Gastroesophageal sphincter (tissue), 4 donors: ENCODE measurements at places on chromosomes 6 and 20. TPM values are rescaled to one million over a fixed set of nuclear protein-coding genes. Genes with fewer than 3 reads are reported as not detected.
A peak's percentile ranks its signal among the peaks of the same experiment; 100 is the strongest.

- ATAC-seq, result no peak
Observed at GRCh38 chr6:26284537-26285142, 80.4 kb upstream of the BTN3A2 start.

GRCh38 chr6:41450581-41450980, 95.6 kb upstream of the FOXP4 start:
- no peak for ATAC-seq

VPS16 gene
- total RNA-seq, result 44.0 TPM

DNA sequence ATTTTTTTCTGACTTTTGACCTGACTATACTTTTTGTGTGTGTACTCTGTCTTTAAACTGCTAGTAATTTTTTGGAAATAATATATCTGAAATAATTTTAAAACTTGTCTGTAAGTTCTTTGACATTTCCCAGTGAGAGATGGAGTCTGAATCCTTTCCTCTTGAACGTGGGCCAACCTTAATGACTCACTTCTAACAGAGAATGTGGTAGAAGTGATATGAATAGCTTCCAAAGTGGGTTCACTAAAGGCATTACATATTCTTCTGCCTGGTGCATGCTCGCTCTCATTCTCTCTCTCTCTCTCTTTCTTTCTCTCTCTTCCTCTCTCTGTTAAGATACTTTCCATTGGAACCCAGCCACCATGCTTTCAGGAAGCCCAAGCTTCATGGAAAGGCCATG, 108.7 kb upstream of the FERMT1 start:
- ATAC-seq, result no peak

GRCh38 chr6:138963531-138963930, 24.5 kb downstream of the REPS1 start:
- ATAC-seq, result no peak

GJA10 gene
- not detected for total RNA-seq

GRCh38 chr6:74867291-74867690, 338.6 kb downstream of the COL12A1 start:
- no peak for ATAC-seq

DNA sequence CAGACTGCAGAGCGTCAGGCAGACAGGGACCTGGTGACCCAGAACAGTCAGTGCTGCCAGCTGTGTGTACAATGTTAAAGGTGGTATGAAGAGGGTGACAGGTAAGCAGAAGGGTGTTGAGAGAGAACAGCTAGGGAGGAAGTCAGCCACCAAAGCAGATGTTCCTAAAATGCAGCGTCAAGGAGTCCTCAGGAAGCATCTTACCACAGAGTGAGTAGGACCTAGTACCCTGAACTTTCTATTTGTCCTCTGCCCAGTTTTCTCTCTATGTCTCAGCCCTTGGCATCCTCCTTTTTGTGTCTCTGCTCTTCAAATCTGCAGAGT, 14.2 kb downstream of the STMND1 start:
- no peak for ATAC-seq

SPDEF gene
- total RNA-seq, result not detected

DNA sequence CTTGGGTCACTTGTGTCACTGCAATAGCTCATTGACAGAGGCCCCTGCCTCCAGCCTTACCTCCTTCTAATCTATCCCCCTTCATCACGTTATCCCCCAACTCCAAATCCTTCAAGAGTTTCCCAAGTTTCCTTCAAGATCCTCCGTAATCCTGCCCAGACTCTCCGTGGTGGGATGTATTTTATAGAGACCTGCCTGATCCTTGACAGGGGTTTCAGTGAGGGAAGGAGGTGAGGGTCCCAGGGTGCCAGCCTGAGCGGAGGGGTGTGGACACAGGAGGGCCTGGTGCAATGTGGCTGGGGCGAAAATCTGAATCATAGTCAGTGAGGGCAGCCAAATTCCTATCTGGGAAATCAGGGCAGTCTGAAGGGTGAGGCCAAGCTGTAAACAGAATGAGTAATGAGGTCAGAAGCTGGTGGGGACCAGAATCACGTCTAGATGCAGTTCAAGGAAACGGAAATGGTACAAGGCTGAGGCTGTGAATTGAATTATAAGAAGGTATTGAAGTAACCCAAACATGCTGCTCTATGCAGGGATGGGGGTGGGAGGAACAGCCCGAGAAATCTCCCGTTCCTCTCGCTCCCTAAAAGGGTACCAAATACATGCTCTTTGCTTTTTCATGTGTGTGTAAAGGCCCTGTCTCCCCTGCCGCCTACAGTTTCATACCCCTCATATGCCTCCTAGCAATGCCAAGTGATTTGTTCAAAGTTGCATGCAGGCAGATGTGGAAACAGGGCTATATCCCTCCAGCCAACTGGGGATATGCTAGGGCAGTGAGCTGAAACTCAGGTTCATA, 35.4 kb upstream of the PIM1 start:
- peak; percentile 64 for ATAC-seq

- ATAC-seq, result no peak
Observed at GRCh38 chr6:45650524-45651135, 272.9 kb upstream of the SUPT3H start.

ACTL10 gene
- 2.7 TPM for total RNA-seq

GRCh38 chr20:31475472-31476293, 595 bp downstream of the REM1 start:
- ATAC-seq, result no peak

DNA sequence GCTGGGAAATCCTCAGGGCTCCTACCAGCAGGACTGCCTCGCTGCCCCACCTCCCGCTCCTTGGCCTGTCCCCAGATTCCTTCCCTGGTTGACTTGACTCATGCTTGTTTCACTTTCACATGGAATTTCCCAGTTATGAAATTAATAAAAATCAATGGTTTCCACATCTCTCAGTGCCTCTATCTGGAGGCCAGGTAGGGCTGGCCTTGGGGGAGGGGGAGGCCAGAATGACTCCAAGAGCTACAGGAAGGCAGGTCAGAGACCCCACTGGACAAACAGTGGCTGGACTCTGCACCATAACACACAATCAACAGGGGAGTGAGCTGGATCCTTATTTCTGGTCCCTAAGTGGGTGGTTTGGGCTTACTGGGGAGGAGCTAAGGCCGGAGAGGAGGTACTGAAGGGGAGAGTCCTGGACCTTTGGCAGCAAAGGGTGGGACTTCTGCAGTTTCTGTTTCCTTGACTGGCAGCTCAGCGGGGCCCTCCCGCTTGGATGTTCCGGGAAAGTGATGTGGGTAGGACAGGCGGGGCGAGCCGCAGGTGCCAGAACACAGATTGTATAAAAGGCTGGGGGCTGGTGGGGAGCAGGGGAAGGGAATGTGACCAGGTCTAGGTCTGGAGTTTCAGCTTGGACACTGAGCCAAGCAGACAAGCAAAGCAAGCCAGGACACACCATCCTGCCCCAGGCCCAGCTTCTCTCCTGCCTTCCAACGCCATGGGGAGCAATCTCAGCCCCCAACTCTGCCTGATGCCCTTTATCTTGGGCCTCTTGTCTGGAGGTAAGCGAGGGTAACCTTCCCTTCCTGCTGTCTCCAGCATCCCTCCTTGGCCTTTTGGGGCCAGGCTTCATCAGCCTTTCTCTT, at the start of gene CFB:
Gene CFB, plus strand, starts transcription at position 589 of the 863 bp plus-strand sequence. Its CDS starts 127 bp downstream, at position 716.
- ATAC-seq, result peak; percentile 89

DNA sequence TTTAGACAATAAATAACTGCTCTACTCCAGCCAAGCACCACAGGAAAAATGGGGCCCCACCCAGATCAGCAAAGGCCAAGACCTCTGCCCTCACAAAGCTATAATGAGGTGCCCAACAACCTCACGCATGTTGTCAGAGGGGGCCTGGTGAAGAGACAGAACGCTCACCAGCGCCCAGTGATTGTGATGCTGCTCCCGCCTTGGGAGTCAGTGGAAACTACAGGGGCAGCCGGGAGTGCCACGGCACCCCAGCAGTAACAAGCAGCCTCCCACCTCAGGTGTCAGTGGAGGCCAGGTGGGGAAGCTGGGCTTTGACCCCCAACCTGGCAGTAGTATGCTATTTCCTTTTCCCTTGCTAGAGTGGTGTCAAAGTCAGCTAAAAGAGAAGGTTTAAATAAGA, 47.4 kb downstream of the TCP11 start:
- no peak for ATAC-seq

- no peak for ATAC-seq
Observed at GRCh38 chr6:130834482-130835251, 7.5 kb downstream of the SMLR1 start.

EPPIN gene
- not detected for total RNA-seq

FAM83C gene
- 1.4 TPM for total RNA-seq

DNA sequence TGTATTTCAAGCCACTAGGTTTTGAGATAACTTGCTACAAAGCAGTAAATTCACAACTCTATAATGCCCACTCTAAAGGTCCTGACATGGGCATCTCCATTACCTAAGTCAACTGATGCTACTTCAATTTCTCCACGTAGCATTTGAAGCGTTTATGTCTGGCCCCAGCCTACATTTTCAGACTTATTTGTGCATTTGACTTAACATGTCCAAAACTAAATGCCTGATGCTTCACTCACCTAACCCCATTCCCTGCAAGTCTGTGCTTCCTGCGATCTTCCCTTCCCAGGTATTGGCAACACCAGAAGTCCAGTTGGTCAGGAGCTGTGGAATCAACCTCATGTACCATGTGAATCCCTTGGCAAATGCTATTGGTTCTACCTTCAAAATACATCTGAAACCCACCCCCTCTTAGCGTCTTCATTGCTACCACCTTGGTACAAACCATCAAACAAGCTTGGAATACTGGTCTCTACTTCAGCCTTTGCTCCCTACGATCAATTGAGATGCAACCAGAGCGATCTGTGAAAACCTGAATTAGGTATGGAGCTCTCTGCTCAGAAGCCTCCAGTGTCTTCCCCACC, 12.8 kb upstream of the ZNFX1 start:
- no peak for ATAC-seq

DNA sequence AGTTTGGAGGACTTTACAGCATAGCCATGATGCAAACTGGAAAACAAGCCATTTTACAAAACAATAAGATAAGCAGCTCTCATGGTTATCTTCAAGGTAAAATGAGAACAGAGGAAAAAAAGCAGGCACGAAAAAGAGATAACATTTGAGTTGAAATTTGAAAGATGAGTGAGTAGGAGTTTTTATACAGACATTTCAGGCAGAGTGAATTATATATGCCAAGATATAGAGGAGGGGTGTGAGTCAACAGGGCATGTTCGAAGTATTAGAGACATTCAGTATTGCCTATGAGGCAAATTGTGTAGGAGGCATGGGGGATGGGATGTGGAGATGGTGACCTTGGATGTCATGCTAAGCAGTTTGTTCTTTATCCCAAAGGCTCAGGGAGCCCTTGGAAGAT, 240.5 kb upstream of the MAN1A1 start:
- ATAC-seq, result no peak

- ATAC-seq, result no peak
Observed at GRCh38 chr6:3943331-3943765, 94.2 kb downstream of the FAM50B start.

SNX5 gene
- 84.8 TPM for total RNA-seq

GRCh38 chr6:111597291-111598086, 8.2 kb downstream of the TRAF3IP2 start:
- no peak for ATAC-seq

DNA sequence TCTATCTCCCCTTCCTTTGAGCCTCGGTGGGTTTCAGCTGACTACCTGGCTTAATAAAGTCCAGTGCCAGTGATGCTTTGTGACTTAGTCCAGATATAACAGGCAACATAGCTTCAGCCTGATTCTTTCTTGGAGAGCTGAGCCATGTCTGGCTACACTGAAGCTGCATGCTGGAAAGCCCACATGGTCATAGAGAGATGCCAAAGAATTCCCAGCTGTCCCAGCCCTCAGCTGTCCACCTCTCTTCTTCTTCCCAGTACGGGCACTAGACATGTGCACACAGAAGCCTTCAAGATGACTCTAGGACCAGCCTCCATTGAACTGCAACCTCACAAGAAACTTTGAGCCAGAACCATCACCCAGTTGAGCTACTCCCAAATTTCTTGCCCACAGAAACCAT, 154.1 kb upstream of the MYLIP start:
- no peak for ATAC-seq

DNA sequence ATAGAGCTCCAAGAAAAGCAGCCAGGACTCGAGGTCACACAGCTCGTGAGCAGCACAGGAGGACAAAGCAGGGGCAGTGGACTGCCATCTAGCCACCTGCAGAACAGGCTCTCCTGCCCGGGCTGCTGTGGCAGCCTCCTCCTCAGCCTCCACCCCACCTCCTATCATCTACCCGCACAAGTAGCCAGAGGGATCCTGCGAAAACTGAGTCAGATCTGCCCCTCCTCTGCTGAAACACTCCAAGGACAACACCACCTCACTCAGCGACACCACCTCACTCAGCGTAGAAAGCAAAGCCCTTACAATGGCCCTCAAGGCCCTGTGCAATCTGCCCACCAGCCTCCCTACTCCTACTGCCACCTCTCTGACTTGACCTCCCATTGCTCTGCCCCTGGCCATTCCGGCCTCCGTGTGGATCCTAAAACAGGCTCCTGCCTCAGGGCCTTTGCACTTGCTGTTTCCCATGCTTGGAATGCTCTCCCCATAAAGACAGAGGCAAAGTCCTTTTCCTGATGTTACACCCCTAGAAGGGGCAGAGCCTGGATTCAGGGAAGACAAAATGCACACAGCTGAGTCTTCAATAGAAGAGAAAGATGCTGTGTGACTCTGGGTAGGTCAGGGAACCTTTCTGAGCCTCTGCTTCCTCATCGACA, 19.3 kb downstream of the PREX1 start:
- ATAC-seq, result no peak

- no peak for ATAC-seq
Observed at GRCh38 chr6:16649241-16649640, 112.0 kb downstream of the ATXN1 start.

DNA sequence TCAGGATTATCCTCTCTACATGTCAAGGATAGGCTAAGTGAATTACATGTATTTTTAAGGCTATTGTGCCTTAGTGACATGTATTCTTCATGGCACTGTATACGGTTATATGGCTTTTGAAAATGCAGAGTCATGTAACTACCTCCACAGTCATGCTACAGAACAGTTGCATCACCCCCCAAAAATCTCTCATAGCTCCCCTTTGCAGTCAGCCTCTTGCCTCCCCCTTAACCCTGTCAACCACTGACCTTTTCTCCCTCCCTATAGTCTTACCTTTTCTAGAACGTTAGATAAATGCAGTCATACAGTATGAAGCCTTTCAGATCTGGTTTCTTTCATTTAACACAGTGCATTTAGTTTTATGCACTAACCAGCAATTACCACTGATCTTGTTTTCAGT, 10.3 kb upstream of the RNF24 start:
- no peak for ATAC-seq

FAM209B gene
- not detected for total RNA-seq

TAP1 gene
- 26.3 TPM for total RNA-seq

- ATAC-seq, result peak; percentile 89
Observed at GRCh38 chr6:16277101-16277981, 39.0 kb downstream of the GMPR start.

DNA sequence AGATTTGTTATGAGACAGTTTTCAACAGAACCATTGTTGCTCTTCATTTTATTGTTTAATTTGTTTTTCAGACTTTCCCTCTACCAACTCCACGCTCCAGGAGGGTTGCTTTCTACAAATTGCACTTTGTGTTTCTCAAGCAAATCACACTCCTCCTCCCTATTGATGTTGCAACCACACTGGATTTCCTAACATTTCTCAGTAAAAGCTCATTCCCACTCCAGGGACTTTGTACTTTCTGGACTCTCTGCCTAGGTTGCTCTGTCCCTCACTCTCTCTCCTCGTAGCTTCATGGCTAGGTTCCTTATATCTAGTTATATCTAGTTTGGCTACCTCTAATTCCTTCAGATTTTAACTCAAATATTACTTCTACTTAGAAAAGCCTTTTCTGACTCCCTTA, 20.3 kb downstream of the PGK2 start:
- ATAC-seq, result no peak
